ENCODE measurements at places on chromosomes 6 and 20.

GRCh38 chr6:140979642-140980091, 1153.1 kb upstream of the GJE1 start:
- peak; percentile 15 for DNase-seq

DNA sequence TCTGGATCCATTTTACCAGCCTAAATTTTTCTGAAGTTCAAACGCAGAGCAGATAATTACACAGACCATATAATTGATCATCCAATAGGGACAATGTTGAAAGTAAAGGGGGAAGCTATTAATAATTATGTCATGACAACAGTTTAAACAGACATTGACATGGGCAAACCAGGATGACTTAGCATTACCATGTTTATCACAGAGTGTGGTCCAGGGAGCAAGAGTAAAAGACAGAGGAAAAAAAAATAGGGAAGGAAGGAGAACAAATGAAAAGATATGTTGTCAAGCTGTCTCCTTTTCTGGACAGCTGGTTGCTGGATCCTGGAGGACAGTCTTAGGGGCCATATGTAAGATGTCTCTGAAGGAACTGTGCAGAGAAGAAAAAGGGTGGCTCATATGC, 69.4 kb upstream of the FBXL4 start:
- no peak for DNase-seq

DNA sequence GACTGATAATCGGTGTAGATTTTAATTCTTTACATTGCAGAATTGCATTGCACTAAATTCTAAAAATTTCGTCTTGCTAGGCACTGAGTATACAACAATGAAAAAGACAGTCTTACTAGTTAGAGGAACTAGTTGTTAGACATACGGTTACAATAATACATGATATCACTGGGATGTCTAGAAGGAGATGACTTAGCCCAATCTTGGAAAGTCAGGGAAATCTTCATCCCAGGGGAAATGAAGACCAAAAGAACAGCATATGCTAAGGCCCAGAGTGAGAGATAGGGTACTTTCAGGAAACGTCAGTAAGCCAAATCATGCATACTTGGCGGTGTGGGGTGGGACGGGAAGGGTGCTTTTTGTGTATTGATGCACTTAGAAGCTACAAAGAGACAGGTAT, 901 bp downstream of the CEP57L1 start:
- DNase-seq = no peak

- peak; percentile 16 for DNase-seq
Observed at GRCh38 chr20:46835418-46835817, 59.2 kb upstream of the EYA2 start.

- DNase-seq = no peak
Observed at GRCh38 chr6:123806561-123806960, 2.9 kb downstream of the NKAIN2 start.

- DNase-seq = no peak
Observed at GRCh38 chr20:11459090-11459890, 458.4 kb upstream of the BTBD3 start.

DNA sequence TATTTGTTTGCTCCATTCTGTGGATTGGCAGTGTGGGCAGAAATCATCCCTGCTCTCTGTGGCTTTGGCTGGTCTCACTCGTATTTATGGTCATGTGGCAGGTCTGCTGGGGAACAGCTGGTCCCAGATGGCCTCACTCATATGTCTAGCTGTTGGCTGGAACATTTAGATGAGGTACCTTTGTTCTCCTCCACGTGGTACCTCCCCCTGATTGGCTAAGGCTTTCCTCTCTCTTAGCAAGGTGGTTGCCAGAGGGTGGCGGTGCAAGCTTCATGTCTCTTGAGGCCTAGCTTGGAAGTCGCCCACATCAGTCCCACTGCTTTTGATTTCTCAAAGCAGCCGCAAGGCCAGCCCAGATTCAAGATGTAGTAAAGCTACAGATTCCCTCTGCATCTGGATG, 348.5 kb upstream of the BTBD3 start:
- no peak for DNase-seq

DNA sequence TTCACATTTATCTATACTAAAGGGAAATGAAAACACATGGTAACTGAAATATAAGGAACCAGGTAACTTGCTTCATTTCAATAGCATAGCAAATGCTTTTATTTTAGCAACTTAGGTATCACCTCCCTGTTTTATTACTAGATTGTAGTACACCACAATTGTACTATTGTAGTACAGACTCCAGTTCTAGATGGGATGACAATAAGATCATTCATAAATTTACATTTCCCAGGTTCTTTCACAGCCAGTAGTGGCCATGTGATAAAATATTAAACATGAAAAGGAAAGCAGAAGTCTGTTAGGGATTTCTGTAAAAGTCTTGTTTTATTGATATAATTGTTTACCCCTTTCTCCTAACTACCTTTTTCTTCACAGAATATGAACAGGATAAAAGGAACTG, 97.2 kb downstream of the LMBRD1 start:
- DNase-seq = no peak

GRCh38 chr6:33568826-33569570, 11.1 kb downstream of the BAK1 start:
- DNase-seq = no peak

GRCh38 chr20:3686867-3687321, 5.1 kb upstream of the ADAM33 start:
- DNase-seq = peak; percentile 80

GRCh38 chr20:25040438-25040831, 17.5 kb downstream of the ACSS1 start:
- DNase-seq = peak; percentile 70

DNA sequence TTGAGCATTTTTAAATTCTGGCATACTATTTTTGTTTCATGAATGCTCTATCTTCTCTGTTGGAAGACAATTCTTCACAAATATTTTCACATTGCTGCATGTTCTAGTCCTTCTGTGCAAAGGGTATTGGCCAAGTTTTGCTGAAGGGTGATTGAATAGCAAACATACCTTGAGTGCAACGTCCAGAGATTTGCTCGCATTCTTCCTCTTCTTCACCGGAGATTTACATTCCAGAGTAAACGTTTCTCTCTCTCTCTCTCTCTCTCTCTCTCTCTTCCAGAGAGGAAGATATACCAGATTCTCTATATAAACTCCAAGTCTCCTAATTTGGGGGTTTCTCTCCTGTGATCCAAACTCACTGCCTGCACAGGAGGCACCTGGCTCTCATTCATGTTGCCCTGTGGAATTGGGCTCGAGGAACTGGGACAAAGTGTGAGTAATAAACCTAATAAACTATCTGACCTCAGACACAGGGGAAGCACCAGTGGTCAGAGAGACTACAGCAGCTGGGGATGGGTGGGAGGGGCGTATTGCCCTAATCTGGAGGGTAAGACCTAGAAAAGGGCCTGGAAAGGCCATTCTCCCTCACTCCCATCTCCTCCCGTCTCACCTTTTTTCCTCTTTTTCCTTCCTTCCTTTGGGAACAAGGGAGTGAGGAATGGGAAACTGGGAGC, 1.1 kb upstream of the TREML1 start:
- DNase-seq = no peak

GRCh38 chr6:105318660-105319059, 84.2 kb downstream of the PREP start:
- no peak for DNase-seq

DNA sequence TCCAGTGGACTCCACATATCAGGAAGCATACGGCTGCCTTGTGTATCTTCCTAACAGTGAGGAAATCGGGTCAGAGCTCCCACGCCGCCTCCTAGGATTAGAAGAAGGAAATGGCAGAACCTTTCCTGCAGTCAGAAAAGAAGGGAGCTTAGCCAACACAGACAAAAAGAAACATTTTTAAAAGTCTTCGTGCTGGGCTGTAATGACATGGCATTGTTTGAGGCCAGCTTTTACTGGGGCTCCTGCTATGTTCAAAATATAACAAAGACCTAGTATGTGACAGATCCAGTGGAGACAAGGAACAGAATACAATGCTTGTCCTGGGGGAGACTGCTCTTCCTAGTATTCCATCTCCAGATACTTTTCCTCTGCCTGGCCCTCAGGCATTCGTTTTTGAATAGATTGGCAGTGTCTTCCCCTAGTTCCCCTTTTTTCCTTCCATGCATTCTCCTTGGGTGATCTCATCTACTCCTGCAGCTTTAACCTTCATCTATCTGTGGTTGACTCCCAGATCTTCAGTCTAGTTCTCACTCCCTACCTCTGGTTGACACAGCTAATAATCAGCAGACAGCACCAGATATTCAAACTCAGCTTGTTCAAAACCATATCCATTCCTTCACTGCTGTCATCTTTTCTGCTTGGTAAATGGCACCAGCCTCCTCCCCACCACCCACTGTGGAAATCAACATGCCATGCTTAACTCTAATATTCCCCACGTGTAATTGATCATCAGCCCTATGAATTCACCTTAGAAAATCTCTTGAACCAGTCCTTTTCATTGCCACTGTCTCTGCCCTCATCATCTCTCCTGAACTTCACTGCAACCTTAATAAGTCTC, 94.5 kb upstream of the VSTM2L start:
- no peak for DNase-seq

GRCh38 chr6:69349771-69350170, 447.0 kb downstream of the LMBRD1 start:
- peak; percentile 33 for DNase-seq

GRCh38 chr6:131629651-131630050, 1.6 kb upstream of the MED23 start:
- no peak for DNase-seq

DNA sequence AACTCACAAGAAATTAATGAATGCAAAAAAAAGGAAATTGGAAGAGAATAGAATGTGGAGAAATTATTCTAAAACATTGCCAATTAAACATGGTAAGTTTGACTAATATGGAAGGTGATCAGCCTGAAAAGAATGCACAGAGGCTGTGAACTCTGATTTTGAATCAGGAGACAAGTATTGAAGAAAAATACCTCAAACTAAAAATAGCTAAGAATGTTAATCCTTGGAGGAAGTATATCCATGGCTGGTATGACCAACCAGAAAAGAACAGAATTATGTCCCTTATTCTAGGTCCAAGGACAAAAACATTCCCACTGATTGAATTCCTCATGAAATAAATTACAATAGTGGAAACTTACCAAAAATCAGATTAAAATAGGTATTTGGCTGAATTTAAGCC, 7.3 kb upstream of the RIMS1 start:
- no peak for DNase-seq

DNA sequence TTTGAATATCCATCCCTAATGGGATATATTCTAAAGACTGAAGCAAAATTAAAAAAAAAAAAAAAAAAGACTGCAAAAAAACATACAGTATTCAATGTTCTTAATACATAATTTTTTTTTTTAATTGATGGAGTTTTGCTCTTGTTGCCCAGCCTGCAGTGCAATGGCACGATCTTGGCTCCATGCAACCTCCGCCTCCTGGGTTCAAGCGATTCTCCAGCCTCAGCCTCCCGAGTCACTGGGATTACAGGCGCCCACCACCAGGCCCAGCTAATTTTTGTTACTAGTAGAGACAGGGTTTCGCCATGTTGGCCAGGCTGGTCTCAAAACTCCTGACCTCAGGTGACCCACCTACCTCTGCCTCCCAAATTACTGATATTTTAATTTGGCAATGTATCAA, 29.3 kb downstream of the RANBP9 start:
- DNase-seq = no peak

DNA sequence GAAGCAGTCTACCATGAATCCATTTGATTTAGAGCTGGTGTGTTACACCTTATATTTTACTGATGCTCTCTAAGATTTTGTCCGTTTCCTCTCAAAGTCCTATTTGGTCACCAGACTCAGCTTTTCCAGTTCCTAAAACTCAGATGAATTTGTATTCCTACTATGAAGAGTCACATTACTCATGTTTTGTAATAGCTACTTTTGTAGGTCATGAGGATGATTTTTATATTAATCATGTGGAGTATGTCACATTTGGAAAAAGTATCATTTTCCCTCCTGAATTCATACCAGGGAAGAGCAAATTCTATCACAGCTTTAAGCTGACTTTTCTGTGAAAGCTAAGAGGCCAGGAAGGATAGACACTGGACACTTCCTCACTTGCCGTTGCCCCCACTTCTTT, 140.6 kb upstream of the SCGN start:
- DNase-seq = no peak

DNA sequence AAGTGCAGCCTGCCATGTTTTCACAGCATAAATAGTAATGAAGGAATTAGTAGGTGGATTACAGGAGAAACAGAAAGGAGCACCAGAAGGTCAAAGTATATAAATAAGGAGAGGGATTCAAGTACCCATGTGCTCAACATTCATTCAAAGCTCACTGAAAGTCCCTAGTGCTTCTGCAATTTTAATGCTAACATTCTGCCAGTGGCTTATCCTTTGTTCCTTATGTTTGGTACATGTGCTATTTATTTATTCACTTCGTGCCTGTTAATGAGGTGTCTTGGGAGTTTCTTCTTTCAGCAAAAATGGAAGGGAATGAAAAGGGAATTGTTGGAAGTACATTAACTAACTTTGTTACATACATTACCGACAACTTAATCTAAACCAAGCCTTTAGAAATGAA, 105.7 kb downstream of the CRYBG1 start:
- no peak for DNase-seq

DNA sequence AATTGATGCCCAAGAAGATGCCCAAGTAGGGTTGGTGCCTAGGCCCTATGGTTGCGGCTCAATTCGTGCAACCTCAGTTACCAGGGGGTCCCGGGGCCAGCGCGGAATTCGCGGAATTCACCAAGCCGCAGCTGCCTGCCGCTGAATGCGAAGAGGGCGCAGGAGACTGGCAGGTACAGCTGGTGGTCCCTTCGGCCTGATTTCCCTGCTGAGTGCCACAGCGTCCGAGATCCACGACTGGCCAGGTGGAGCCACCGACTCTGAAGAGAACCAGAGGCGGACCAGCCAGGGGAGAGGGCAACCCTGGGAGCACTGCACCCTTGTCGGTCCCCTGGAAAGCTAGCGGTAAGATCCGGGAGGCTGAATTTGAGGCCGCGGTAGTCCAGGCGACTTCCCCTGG, 6.8 kb upstream of the TFAP2D start:
- DNase-seq = no peak

GRCh38 chr6:127291495-127291894, 24.8 kb downstream of the RNF146 start:
- no peak for DNase-seq

- no peak for DNase-seq
Observed at GRCh38 chr6:159125014-159125609, 44.1 kb upstream of the FNDC1 start.

DNA sequence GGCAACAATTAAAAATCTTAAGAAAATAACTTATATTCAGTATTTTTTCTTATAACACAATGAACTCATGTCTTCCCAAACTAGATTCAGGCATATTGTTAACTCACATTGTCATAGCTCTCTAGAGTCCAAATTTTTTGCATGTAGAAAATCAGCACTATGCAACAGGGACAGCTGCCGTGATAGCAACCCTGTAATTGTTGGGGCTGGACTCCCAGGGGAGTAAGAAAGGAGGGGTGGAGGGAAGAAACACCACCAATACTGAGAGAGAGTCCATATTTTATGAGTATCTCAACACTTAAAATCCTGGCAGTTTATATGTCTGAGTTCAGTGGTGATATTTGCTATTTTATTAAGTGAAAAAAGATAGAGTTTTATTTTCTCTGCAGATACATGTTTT, 89.6 kb upstream of the HS3ST5 start:
- DNase-seq = no peak

DNA sequence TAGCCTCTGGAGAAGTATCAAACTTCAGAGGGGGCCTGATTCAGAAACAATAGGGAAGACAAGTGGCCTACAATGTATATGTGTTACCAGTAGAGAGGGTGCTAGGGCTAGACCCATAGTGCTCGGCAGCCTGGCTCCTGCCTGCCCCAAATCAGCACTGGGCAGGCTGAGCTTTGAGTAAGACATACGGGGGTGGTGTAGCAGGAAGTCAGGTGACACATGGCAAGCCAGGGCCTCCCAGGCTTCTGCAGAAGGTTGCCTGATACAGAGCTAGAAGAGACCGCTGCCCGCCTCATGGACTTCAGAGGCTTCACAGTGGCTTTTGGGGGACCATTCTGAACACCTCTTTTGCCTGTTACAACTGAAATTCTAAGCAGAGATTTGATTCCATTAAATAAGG, 43.4 kb downstream of the RALY start:
- no peak for DNase-seq
